ENCODE measurements at places on chromosomes 3 and 15. TPM values are rescaled to one million over a fixed set of nuclear protein-coding genes. Genes with fewer than 3 reads are reported as not detected.

Gene GOLGA6A
- total RNA-seq, result not detected

Gene ZNF80
- total RNA-seq, result 0.11 TPM

Gene LRRC31
- not detected for total RNA-seq

Gene GOLGA8M
- not detected for total RNA-seq

Data from SK-MEL-5 (cell line).